ENCODE measurements at places on chromosomes 7 and 10.

DNA sequence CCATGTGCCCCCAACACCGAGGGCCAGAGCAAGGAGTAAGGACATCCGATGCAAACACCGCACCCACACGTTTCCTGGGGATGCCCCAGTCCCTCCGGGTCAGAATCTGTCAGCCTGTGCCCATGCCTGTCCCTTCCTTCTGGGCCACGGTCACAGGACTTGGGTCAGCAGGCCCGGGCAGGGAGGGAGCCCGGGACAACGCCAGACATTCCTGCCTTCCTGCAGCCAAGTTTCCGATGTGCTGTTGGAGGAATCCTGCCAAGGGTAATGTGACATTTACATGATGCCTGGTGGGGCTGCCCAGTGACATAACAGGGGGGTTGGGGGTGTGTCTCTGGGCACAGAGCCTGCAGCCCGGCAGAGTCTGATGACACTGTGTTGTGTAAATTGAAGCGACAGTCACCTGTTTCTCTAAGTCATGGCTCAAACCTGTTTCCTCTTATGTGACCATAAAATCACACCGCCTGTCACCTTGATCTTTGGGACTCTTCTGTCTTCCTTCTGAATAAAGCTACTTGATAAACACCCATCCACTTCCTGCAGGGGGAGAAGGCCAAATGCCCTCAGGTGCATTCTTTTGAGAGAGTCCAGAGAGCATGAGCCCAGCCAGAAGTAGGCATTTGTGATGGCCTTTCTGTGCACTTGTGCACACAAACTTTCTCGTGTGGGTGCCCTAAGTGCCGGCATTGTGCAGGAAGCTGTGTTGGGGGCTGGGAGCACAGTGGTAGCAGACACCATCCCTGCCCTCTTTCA is 175.3 kb upstream of the RHEB start:
- DNase-seq, result no peak

- DNase-seq, result no peak
Observed at GRCh38 chr10:95319239-95319638, 28.4 kb upstream of the PDLIM1 start.

- DNase-seq, result no peak
Observed at GRCh38 chr10:19168584-19168983, 120.0 kb downstream of the MALRD1 start.

- DNase-seq, result no peak
Observed at GRCh38 chr7:128037081-128037480, 5.8 kb upstream of the LRRC4 start.

DNA sequence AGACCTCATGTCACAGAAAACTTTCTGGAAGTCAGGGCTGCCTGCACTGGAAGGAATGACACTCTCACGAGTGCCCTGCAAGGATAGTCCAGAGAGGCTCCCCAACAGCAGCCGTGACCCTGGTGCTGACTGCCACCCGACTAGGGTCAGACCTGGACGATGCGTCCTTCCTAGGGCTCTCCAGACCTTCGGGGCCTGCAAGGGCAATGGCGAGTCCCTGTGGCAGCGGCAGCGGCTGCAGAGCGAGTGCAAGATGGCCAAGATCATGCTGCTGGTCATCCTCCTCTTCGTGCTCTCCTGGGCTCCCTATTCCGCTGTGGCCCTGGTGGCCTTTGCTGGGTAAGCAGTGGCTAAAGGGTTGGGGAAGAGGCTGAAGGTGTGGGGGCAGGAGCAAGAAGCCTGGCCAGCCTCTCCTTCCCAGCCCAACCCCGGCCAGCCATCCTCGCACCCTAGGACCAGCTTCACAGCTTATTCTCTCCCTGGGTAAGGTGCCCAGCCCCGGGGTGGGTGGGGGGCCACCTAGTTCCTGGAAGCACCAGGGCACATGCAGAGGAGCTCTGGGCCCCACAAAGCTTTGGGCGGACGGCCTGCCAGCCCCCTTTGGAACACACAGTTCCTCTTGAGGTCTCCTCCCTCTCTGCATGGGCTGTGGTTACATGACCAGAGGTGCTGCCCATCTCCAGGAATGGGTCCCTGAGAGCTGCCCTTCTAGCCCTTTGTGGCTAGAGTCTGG is 5.5 kb downstream of the OPN4 start:
- DNase-seq, result no peak

DNA sequence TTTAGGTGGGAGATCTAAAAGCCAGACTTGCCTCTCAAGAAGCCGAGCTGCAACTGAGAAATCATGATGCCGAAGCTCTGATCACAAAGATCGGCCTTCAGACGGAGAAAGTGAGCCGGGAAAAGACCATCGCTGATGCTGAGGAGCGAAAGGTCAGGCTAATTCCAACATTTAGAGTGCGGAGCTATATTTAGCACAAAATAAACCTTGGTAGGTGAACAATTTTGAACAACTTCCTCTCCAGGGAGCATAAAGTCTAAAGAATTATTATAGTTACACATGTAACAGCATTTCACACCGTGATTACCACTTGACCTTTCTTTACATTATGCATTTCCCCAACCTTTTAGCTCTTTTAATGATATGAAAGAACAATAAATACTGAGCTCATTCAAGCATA is 166.7 kb downstream of the CDCA7L start:
- no peak for DNase-seq

DNA sequence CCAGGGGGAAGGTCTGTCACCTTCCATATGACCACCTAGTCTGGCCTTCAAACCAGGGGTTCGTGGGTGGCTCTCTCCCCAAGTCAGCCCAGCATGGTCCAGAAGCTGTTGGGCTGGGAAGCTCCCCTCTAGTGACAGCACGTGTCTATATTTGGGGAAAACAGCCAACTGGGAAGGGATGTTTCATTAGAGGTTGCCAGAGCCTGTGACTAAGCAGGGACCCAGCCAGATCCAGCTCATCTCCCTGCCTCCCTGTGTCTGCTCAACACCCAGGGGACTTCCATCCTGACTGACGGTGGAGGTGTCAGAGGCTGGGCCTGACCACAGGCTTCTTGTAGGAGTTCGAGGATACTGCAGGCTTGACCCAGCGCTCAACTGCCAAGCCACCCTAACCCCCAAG is 10.5 kb downstream of the STYXL1 start:
- no peak for DNase-seq

DNA sequence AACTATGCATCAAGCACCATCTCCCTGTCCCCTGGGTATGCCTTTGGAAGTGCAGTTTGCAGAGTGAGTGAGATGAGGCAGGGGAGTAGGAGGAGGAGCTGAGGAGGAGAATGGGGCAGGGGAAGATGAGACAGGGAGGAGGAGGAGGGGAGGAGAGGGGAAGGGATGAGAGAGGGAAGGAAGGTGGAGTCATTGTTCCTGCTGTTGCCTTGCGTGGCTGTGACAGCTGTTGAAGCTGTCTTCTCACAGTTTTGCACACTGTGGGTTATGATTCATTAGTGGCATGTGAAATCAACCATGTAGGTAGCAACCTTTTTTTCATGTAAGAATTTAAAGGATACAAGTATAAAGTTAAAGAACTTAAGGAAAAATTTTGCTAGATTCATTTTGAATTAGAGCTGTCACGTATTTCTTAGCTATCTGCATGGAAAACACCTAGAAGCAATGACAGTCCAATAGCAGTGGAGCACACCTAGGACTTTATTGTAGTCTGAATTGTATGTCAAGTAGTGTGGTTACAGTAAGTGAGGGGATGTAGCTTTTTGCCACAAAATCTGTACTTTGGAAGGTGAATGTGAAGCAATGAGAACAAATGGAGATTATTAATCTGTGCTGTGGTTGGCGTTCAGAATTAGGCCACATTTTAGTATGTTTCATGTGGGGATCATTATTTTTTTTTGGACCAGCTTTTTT is 21.7 kb downstream of the CCM2 start:
- DNase-seq, result no peak

- no peak for DNase-seq
Observed at GRCh38 chr7:150948791-150949251, 29.3 kb downstream of the KCNH2 start.

GRCh38 chr7:31340603-31341002 is at the start of gene NEUROD6:
NEUROD6 (minus strand) TSS chr7:31340726; CDS start chr7:31339268, 1,458 bp downstream.
- DNase-seq, result no peak

- DNase-seq, result no peak
Observed at GRCh38 chr10:63221950-63222349, 88.8 kb downstream of the NRBF2 start.

- DNase-seq, result no peak
Observed at GRCh38 chr10:13784067-13784466, 197.3 kb downstream of the PRPF18 start.

- peak; percentile 6 for DNase-seq
Observed at GRCh38 chr7:128672927-128673517, 930 bp downstream of the GARIN1A start.

DNA sequence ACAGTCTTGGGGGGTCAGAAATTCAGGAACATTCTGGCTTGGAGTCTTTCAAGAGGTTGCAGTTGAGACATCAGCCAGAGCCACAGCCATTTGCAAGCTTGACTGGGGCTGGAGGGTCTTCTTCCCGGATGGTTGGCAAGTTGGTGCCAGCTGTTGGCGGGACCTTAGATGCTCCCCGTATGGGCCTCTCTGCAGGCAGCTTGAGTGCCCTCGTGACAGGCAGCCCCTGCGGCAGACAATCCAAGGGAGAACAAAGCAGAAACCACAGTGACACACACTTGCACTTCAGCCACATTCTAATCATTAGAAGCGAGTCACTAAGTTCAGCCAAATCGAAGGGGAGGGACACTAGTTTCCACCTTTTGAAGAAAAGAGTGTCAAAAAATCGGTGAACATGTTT is 59.4 kb upstream of the MXI1 start:
- no peak for DNase-seq

- DNase-seq, result no peak
Observed at GRCh38 chr10:43136432-43136831, 1.8 kb upstream of the CSGALNACT2 start.

DNA sequence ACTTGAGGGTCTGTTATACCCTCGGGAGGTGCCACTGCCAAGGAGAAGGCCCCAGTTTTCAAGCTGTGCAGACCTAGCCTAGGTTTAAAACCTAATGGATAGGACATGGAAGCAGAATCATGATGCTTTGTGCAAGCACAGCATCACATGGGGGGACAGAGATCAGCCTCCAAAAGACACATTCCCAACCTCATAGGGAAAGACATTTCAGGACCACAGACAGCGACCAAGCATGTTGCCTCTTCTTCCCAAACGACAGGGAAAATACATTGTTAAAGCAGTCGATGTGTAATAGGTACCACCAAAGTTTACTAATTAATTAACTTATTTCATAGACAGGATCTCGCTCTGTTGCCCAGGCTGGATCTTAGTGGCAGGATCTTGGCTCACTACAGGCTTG is 573.9 kb downstream of the TCERG1L start:
- no peak for DNase-seq

DNA sequence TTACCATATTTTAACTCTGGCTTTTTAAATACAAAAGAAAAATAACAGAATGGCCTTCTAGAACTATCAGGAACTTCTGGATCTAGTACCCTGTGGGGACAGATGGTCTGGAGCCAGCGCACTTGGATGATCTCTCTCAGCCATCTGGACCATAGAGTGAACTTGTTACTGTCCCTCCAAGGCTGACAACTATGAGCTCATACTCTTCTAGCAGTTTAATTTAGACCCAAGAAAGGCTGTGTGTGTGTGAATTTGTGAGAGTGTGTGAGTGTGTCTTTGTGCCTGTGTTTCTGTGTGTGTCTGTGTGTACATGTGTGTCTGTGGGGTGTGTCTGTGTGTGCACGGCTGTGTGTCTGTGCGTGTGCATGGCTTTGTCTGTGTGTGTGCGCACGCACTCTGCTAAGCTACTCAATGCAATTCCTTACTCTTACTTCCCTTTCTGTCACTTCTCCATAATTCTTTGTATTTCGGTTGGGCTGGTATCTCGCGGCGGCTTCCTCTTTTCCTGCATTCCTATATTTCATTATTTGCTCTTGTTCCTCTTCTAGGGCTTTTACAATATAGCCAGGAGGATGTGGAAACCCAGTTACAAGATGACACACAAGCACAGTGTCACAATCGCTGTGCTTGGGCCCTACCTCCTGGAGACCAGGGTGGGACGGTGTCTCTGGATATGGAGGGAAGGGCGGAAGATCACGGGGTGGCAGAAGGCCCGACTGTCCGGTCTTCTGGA is 51.9 kb downstream of the IKZF1 start:
- DNase-seq, result no peak

DNA sequence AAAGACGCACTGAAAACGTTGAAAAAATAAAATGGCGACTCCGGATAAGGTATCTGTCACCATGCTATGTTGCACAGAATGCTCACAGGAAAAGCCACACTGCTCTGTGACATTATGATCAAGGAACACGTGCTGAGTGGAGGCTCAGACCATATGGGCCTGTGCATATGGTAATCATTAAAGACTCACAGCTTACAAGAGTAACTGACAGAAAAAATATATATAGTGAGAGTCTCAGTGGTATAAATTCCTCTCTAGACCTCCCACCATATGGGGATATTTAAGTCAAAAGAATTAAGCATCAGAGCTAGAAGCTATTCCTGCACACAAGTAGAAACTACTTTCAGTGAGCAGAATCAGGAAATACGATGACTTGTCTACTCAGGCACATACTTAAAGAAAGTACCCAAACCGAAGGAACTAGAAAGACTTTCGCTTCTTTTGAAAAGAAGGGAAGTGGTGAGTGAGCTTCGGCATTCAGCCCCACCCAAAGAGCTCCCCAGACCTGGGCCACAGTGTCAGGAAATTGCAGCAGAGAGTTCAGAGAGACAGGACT is 65.1 kb upstream of the MPP7 start:
- no peak for DNase-seq

DNA sequence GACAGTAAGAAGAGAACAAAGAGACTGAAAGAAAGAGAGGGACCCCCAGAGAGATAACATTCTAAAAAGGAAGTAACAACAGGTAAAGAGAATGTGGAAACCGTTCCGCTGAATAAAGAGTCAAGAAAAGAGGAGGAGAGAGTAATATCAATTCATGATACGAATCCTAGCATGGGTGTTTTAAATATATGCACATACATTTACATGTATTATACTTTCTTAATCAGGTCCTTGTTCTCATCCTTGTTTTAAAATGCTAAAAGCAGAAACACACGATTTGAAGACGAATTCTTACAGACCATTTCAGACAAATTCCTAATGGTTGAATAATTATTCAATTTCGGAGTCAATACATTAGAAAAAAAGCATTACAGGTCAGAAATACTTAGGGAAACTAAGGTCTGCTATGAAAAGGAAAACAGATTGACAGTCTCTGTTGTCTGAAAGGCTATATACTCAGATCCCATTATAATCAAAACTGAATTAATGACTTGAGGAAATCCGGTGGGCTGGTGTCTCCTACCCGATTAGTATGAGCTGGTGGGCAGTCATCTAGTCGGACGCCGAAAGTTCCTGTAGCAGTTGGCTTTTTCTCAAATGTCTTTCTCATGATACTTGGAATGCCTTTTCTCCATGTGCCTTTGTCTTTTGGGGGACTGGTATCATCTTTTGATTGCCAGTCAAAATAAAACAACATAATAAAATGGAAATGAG is 127.3 kb downstream of the ARHGAP21 start:
- no peak for DNase-seq

DNA sequence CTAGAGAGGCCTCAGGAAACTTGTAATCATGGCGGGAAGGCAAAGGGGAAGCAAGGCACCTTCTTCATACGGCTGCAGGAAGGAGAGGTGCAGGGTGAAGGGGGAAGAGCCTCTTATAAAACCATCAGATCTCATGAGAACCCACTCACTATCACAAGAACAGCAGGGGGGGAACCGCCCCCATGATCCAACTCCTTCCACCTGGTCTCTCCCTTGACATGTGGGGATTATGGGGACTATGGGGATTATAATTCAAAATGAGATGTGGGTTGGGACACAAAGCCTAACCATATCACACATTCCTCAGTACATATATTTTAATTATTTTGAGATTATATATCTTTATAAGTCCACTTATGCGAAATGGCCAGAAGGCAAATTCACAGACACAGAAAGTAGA is 8.9 kb downstream of the HK1 start:
- DNase-seq, result no peak

GRCh38 chr7:39810204-39810642 is 139.8 kb upstream of the CDK13 start:
- no peak for DNase-seq

All from activated naive CD4-positive, alpha-beta T cell (primary cell).